ENCODE measurements at places on chromosomes 12 and 14. TPM values are rescaled to one million over a fixed set of nuclear protein-coding genes. Genes with fewer than 3 reads are reported as not detected.

Gene CDH24
- total RNA-seq = 13.3 TPM

Gene TBX3
- total RNA-seq = 0.91 TPM

DNA sequence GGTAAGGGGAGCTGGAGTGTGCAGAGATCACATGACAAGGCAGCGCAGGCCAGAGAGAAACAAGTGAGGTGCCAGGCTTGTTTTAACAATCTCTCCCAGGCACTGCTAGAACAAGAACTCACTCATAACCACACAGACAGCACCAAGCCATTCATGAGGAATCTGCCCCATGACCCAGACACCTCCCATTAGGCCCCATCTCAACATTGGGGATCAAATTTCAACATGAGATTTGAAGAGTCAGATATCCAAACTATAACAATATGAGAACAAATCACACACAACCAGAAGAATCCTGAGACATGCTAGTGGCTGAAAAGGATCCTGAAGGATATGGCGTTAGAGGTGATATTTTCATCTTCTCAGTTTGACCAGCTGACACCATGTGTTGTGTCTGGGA is 21.9 kb downstream of the OR6J1 start:
- peaks cover 3% of the 10 kb centered on the region for H3K36me3 ChIP-seq
- H3K27me3 ChIP-seq = no peaks in the 10 kb centered on the region
- H3K4me3 ChIP-seq = no peak overlapping the region
- H3K27ac ChIP-seq = peak overlapping the region; percentile 84

Gene SYCP3
- not detected for total RNA-seq

DNA sequence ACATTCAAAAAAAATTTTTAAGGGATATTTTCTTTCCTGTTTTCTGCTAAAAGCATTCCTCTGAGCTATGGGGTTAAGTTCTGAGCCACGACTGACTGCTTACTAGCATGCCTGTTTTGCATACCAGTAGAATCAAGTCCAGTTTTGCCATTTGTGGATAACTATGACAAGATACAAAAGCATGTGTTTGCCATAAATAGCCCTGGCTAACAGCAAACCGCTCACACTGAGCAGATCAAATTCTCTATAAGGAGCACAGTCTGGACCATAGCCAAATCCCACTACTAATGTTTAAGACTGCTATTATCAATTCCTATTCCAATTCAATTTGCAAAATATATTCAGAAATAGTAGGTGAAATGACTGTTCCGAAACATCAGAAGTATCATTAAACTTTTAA is 3.2 kb downstream of the CFL2 start:
- peaks cover 45% of the 10 kb centered on the region for H3K4me1 ChIP-seq
- peak overlapping the region; percentile 18 for H3K4me3 ChIP-seq
- DNase-seq = no peak
- H3K27ac ChIP-seq = peak overlapping the region; percentile 71
- H3K36me3 ChIP-seq = peaks cover 2% of the 10 kb centered on the region

Gene PZP
- total RNA-seq = not detected

GRCh38 chr12:62291864-62292760 is 31.9 kb downstream of the USP15 start:
- DNase-seq = no peak
- no peak overlapping the region for H3K4me3 ChIP-seq
- H3K27ac ChIP-seq = no peak overlapping the region
- H3K27me3 ChIP-seq = no peaks in the 10 kb centered on the region
- H3K36me3 ChIP-seq = peaks cover 39% of the 10 kb centered on the region
- peaks cover 21% of the 10 kb centered on the region for H3K4me1 ChIP-seq

GRCh38 chr14:81400202-81400678 is at the start of gene STON2:
Gene STON2, minus strand, starts transcription at chr14:81400324. Its CDS starts 1,942 bp downstream, at chr14:81398382.
- no peak within 1 kb of the TSS for H3K27ac ChIP-seq
- no peaks in the 10 kb centered on the region for H3K27me3 ChIP-seq
- DNase-seq = no peak
- no peaks in the 10 kb centered on the region for H3K4me1 ChIP-seq

DNA sequence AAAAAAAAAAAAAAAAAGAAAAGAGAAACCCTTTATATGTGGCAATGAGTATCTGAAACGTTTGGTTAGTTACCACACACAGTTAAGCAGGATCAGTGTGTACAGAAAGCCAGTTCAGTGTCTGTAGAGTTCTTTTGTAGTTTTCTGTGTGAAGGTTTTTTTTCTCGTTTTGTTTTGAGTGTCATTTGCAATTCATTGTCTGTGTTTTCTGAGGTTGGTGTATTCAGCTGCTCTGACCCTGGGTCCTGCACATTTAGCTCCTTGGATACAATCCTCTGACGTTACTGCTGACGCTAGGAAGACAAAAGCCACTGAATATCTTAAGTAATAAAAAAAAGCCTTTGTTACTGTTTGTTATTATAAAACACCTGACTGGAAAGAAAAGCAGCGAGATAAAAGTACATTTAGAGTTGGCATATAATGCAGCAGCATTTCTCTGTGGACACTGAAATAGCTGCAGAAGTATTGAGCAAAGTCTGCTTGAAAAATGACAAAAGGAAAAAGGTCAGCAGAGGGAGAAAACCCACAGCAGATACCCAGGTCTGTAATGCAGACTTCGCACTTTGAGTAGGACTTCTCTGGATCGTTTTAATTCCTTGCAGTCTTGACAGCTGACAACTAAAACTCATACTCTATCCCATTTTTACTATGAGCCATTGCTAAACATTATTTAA is 89.0 kb downstream of the POLR3B start:
- no peak overlapping the region for H3K4me3 ChIP-seq
- no peak for DNase-seq
- no peaks in the 10 kb centered on the region for H3K4me1 ChIP-seq
- no peak overlapping the region for H3K27ac ChIP-seq
- H3K36me3 ChIP-seq = peaks cover 13% of the 10 kb centered on the region

Gene ADCY4
- 25.3 TPM for total RNA-seq

GRCh38 chr14:99041141-99041819 is 230.7 kb downstream of the BCL11B start:
- peaks cover 4% of the 10 kb centered on the region for H3K27me3 ChIP-seq
- H3K4me1 ChIP-seq = peaks cover 8% of the 10 kb centered on the region
- H3K36me3 ChIP-seq = no peaks in the 10 kb centered on the region
- H3K4me3 ChIP-seq = no peak overlapping the region

Gene KRT80
- 9.2 TPM for total RNA-seq

Gene CRADD
- 12.7 TPM for total RNA-seq

GRCh38 chr14:98819132-98819866 is 452.7 kb downstream of the BCL11B start:
- DNase-seq = no peak
- H3K36me3 ChIP-seq = no peaks in the 10 kb centered on the region
- no peaks in the 10 kb centered on the region for H3K27me3 ChIP-seq
- no peaks in the 10 kb centered on the region for H3K4me1 ChIP-seq
- H3K27ac ChIP-seq = no peak overlapping the region

DNA sequence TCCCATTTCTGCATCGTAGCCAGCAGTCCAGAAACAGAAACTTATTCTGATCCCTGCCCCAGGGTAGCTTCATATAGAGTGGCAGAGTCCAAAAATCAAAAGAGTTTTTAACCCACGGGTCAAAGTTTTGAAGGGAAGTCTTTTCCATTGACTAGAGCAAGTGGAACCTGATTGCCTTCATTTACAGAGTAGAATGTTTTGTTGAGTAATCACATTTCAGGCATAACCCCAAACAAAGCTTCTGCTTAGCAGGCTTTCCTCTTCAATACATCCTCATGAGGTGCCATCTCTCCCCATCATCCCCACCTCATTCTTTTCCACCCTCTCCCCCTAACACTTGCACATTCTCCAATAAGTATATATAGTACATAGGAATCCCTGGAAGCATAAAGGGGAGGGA is 516.0 kb upstream of the FBXO33 start:
- no peak overlapping the region for H3K4me3 ChIP-seq
- no peak for DNase-seq
- H3K27ac ChIP-seq = no peak overlapping the region
- no peaks in the 10 kb centered on the region for H3K4me1 ChIP-seq
- H3K27me3 ChIP-seq = no peaks in the 10 kb centered on the region
- no peaks in the 10 kb centered on the region for H3K36me3 ChIP-seq

Gene MMP19
- 14.3 TPM for total RNA-seq

- no peak for DNase-seq
- no peak overlapping the region for H3K4me3 ChIP-seq
- H3K27ac ChIP-seq = no peak overlapping the region
- no peaks in the 10 kb centered on the region for H3K27me3 ChIP-seq
- H3K4me1 ChIP-seq = no peaks in the 10 kb centered on the region
Observed at GRCh38 chr12:115174920-115175319, 490.9 kb upstream of the TBX3 start.

Gene ISM2
- total RNA-seq = not detected

Gene SLCO1B1
- total RNA-seq = not detected

- H3K4me1 ChIP-seq = peaks cover 89% of the 10 kb centered on the region
- H3K27ac ChIP-seq = peak overlapping the region; percentile 95
- no peaks in the 10 kb centered on the region for H3K27me3 ChIP-seq
- peak overlapping the region; percentile 34 for H3K4me3 ChIP-seq
Observed at GRCh38 chr12:46390881-46391280, 18.3 kb upstream of the SLC38A2 start.

Gene CYP27B1
- total RNA-seq = 1.7 TPM
